ENCODE measurements at places on chromosomes 3 and 15.

DNA sequence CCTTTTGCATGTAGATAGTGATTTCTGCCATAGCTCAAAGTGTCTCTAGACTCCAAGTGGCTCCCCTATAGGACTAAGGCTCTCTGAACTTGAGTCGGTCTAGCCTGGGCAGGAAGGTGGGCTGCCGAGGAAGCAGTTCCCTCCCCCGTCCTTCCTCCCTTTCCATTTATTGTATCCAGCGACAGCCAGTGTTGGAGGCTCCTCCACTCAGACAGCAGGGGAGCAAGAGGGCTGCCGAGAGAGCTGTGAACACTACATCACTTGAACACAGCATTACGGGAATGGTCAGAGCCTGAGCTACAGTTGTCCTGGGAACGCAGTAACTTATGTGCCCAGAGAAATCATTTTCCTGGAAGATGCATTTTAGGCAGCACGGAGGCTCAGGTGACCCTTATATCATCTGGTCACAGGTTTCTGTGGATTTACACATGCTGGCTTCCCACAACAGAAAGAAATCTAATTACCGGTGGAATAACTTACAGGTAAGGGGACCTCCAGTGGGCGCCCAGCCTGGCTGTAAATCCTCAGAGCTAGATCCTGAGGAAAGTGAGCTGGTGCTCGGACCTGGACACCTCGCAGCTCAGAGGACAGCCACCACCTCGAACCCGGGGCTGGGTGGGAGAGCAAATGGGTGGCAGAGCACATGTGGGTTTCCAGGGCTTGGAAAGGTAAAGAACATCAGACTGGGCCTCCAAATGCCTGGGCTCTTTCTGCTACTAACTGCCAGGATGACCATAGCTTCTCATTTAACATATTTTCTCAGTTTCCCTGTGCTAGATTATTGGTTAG, 197.1 kb downstream of the UACA start:
- DNase-seq = no peak

DNA sequence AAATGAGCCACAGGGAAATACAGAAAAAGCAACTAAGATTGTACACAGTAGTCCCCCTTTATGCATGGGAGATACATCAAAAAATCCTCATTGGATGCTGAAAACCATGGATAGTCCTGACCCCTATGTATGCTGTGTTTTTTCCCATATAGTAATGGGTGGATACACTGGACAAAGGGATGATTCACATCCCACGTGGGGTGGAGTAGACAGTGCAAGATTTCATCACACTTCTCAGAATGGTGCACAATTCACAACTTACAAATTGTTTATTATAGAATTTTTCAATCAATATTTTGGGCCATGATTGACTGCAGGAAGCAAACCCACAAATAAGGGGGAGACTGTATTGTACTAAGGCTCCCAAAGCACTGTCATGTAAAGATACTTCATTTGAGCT, 224.4 kb upstream of the STRIT1 start:
- DNase-seq = no peak

GRCh38 chr3:77236118-77236517, 196.2 kb downstream of the ROBO2 start:
- DNase-seq = no peak

GRCh38 chr3:64798316-64798715, 110.5 kb upstream of the ADAMTS9 start:
- DNase-seq = no peak

DNA sequence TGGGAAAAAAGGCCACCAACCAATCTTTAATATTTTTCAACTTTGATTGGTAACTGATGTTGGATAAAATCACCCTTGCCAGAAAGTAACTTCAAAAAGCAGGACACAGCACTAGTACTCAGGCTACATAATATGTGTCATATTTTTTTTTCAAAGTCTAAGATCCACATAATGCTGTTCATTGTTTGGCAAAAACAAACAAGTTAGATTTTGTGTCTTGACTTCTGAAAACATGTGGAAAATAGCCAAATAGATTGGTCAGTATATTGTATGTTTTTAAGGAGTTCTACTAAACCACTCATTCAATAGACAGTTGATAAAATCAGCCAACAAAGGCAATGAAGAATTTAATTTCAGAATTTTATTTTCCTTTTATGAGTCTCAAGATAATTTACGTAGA, 111.7 kb upstream of the CCDC54 start:
- DNase-seq = no peak

DNA sequence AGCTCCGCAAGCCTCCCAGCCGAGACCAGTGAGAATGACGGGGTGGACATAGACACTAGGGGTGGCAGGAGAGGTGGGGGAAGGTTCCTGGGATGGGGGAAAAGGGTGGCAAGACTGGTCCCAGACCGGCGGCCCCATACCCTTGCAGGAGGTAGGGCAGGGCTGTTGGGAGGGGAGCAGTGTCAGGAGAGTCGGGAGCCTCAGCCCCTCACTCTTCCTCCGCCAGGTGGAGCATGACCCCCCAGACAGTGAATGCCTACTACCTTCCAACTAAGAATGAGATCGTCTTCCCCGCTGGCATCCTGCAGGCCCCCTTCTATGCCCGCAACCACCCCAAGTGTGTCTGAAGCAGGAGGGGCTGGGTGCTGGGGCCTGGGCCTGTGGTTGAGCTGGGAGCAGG, 8.7 kb upstream of the PSMD2 start:
- DNase-seq = no peak

- no peak for DNase-seq
Measured at GRCh38 chr15:22811640-22812039, 25.2 kb downstream of the NIPA1 start.

DNA sequence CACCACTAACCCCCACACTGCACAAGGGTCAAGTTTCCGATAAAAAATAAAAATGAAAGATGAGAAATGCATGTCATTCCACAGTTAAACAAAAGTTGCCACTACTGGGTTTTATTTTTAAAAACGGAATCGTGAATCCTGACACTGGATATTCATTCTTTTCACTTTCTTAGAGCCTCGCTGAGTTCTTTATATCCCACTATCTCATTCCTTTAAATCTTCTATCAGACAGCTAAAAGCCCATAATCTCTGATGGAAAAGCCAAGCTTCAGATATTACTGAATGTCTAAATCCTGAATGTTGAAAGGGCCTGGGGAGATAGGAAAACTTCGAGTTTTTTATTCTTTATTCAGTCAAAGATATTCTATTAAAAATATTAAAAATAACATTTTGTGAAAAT, 11.7 kb downstream of the RIOX2 start:
- DNase-seq = no peak
